ENCODE measurements at places on chromosomes 5 and 9. TPM values are rescaled to one million over a fixed set of nuclear protein-coding genes. Genes with fewer than 3 reads are reported as not detected.

Gene FABP6
- total RNA-seq, result not detected

Gene MRPL22
- 25.3 TPM for total RNA-seq

Gene COL15A1
- total RNA-seq, result 92.2 TPM

Gene WNT8A
- total RNA-seq, result not detected

Gene PHF24
- 11.2 TPM for total RNA-seq

Gene ABO
- 2.0 TPM for total RNA-seq

Gene ERAP2
- 2.1 TPM for total RNA-seq

Measured in camera-type eye (tissue), 1 donor.